Omental fat pad (tissue), 4 donors: ENCODE measurements at places on chromosomes 11 and 22. TPM values are rescaled to one million over a fixed set of nuclear protein-coding genes. Genes with fewer than 3 reads are reported as not detected.

SULT4A1 gene
- total RNA-seq = not detected

CNIH2 gene
- not detected for total RNA-seq

SYCE3 gene
- total RNA-seq = not detected

CECR2 gene
- 3.9 TPM for total RNA-seq

CBLIF gene
- not detected for total RNA-seq

SCGB1A1 gene
- not detected for total RNA-seq

POU2AF2 gene
- total RNA-seq = not detected

MIAT gene
- total RNA-seq = 3.0 TPM

ANGPTL5 gene
- total RNA-seq = 0.37 TPM

TCN2 gene
- 62.0 TPM for total RNA-seq

TUB gene
- 15.1 TPM for total RNA-seq

SLC25A18 gene
- 18.9 TPM for total RNA-seq

P2RY6 gene
- 4.2 TPM for total RNA-seq

- DNase-seq = no peak
Observed at GRCh38 chr11:36870361-36870760, 272.3 kb upstream of the RAG2 start.

- DNase-seq = no peak
Observed at GRCh38 chr11:82034527-82034926, 699.1 kb downstream of the FAM181B start.

DNA sequence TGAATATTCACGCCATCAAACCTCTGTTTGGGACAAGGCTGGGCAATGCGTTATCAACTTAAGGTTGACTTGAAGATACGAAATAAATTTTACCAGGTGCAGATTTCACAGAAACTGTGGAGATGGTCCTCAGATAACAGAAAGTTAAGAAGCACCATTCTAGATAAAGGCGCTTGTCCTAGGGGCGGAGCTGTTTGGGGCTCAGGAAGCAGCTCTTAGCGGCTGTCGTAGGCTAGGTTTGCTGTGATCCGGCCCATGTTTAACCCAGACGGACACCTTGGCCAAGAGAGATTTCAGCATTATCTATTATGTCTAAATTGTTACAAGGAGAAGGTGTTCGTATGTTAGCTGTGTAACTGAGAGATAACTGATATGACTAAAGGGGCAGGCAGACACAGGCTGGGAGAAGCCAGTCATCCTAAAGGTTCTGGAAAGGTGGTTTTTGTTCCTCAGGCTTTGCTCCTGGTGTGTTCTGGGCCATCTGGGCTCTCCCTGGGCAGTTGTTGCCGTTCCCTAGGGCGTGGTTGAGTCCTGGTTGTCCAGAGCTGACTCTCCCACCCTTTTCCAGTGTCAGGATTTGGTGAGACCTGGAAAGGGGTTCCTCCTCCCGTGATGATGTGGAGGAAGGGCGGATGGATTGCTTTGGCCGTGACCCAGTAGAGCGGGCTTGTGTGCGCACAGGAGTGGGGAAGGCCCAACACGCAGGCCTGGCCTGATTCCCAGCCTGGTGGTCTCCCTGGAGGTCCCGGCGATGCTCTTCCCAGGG lies 25.8 kb downstream of the TPCN2 start:
- DNase-seq = no peak

GRCh38 chr11:123416566-123416965 lies 13.5 kb upstream of the GRAMD1B start:
- DNase-seq = no peak

- DNase-seq = no peak
Observed at GRCh38 chr22:23282089-23282501, 101.8 kb downstream of the BCR start.

DNA sequence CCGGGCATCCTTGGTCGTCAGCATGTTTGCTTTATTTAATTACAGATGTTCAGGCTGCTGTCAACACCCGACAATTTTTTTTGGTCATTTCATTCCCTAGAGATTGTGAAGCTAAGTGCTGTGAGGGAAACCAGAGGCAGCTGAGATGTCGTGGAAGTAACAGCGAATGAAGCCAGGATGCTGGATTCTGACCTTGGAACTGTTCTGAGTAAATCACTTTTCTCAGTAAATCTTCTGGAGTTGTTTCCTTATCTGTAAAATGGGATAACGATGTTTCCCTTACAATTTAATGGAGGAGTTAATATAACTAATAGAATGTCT lies 390 bp upstream of the CKAP5 start:
- no peak for DNase-seq

DNA sequence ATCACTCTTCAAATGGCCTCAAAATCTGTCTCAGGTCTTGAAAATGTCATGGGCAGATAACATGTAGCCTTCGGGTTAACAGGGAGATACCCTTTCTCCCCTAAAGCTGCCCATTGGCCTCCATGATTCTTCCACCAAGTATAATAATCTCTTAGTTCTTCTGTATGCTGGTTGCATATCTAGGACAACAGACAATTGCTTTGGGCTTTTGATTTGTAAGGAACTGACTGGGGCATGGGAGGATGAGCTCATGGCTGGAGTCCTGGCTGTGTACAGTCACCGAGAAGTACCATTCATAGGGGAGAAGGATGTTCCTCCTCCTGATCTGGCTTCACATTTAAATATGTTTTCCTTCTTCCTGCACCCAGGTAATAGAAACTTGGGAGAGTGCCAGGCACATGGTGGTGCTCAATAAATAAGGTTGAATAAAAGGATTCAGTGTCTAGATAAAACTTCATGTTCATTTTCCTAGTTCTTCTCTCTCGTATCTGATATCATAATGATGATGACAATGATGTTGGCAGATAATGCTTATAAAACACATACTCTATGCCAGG lies 2.8 kb upstream of the AMPD3 start:
- no peak for DNase-seq

- no peak for DNase-seq
Observed at GRCh38 chr11:127567237-127567932, 566.8 kb upstream of the KIRREL3 start.

DNA sequence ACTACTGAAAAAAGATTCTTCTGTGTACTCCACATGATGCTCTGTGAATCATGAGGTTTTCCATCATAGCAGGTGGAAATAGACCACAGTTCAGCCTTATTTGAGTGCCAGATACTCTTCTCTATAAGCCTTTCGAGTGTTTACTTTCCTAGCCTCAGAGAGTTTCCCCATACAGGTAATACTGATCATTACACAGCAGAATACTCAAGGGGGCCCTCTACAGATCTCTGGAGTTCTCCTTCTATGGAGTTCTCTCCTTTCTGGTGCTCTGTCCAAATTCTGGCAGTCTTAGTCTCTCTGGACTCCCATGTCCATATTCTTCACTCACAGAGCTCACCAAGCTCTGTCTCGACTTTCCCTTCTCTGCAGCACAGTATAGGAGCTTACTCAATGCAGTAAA lies 175.7 kb upstream of the CARD18 start:
- no peak for DNase-seq

DNA sequence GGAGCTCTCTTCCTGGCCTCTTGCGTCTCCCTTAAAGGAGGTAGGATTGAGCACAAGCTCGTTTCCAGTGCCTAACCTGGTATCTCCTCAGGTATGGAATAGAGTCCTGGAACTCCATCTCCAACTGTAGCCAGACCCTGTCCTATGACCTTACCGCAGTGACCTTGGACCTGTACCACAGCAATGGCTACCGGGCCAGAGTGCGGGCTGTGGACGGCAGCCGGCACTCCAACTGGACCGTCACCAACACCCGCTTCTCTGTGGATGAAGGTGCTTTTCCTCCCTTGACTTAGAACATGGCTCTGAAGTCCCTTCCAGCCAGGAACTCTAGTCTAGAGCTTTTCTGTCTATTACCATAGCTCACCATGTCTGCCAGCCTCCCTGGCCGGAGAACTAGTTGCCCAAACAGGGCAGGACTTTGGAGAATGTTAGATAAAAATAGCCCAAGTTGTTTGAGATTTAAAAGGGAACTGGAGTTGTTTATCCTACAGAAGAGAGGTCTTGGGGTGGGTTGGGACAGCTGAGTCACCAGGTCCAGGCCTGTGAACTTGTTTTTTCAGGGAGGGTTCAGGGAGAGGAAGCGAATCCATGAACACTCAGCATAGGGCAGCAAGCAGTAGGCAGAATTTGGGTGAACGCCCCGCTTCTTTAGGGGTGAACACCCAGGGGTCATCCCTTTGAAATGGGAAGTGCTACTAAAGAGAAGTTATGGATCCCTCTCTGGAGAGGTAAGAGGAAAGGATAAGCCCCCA lies 3.3 kb downstream of the IL10RA start:
- no peak for DNase-seq

GRCh38 chr22:41929418-41929810 lies 2.8 kb upstream of the TNFRSF13C start:
- no peak for DNase-seq

DNA sequence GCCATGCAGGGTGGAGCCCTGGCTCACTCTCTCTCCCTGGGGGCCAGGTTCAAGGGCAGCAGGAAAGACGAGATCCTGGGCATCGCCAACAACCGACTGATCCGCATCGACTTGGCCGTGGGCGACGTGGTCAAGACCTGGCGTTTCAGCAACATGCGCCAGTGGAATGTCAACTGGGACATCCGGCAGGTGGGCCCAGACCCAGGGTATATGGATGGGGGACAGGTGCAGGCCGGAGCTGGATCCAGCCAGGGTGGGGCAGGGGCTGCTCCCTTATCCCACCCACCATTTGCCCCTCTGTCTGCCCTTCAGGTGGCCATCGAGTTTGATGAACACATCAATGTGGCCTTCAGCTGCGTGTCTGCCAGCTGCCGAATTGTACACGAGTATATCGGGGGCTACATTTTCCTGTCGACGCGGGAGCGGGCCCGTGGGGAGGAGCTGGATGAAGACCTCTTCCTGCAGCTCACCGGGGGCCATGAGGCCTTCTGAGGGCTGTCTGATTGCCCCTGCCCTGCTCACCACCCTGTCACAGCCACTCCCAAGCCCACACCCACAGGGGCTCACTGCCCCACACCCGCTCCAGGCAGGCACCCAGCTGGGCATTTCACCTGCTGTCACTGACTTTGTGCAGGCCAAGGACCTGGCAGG lies 2.9 kb downstream of the TRPT1 start:
- DNase-seq = no peak

GRCh38 chr11:111992206-111992855 lies 32.9 kb upstream of the DLAT start:
- no peak for DNase-seq

GRCh38 chr11:34242037-34242625 lies 115.7 kb downstream of the ABTB2 start:
- DNase-seq = no peak

- DNase-seq = no peak
Observed at GRCh38 chr11:122322329-122322728, 206.3 kb upstream of the BLID start.

DNA sequence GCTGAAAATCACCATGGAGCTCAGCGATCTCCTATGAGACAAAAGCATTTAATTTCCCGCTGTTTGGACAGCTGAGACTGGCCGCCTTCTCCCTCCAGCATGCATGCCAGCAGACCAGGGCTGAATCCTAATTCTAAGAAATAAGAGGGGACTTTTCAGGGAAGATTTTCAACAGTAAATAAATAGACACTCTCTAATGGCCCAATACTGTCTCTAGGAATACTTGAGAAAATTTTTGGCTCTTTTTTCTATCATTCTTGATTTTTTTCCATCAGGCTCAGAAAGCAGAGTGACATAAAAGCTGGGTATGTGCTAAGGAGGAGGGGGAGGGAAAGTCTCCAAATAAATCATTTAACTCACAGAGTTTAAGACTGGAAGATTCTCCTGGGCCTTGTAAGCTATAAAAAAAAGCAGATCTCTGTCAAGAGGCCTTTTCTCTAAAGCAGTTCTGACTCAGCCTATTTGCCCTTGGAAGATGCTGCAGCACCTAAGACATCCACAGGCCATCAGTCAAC lies 17.6 kb upstream of the SPON1 start:
- no peak for DNase-seq

DNA sequence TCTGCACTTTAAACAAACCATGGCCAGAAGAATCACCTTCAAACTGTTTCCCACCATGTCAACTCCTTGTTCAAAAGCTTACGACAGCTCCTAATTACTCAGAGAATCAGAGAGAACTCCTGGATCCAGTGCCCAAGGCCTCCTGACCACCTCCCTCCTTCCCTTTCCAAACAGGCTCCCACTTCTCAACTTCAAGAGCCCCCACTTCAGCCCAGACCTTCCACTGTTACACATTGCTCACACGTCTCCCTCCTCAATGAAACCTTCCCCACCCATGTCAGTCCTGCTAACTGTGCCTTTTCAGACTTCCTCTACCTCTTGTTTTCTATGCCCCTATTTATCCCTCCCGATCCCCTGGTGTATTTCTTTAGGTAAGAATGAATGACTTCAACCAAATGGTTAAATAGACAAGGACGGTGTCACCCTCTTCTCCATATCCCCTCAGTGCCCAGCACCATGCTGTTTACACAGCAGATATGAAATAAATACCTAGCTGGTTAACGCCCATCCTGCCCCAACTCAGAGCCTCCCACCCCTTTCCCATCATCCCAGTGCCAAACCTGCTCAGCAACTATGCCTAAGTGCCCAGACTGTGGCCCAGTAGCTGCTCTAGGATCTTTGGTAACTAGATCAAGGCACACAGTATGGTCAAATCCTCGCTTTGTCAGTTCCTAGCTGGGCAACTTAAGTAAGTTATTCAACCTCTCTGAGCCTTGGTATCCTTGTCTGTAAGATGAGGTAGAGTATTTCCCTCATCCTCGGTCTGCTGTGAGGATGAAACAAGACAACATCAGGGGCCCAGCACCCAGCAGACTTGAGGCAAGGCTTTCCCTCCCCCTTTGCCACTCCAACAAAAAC lies 36.8 kb downstream of the PLEKHA7 start:
- no peak for DNase-seq

- no peak for DNase-seq
Observed at GRCh38 chr11:65918211-65919140, at the start of gene C11orf68. C11orf68 (minus strand) TSS chr11:65919062; CDS start chr11:65919031, 31 bp downstream.

- no peak for DNase-seq
Observed at GRCh38 chr22:32205974-32206773, 1.3 kb upstream of the RFPL2 start.

GRCh38 chr11:4050138-4050537 lies 44.5 kb upstream of the RRM1 start:
- DNase-seq = no peak
